ENCODE measurements at places on chromosomes 6 and 20.

- no peak for DNase-seq
These were observed 495 bp upstream of the ARMC2 start for GRCh38 chr6:108847738-108848115.

DNA sequence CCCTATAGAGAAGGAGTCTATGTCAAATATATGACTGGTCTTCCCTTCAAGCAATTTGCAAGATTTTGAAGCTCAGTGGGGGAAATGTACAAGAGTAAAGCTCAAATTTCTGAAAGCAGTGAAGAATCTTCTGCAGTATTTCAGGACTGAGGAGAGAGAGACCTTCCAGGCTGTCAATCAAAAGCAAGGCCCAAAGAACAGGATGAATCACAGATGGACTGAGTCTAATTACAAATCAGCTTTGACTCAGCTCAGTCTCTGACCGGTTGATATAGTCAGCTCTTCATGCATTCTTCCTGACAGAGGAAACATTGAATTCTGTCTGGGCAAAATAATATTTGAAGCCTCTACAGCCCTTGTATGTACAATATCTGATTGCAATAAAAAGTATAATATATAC is 7.7 kb upstream of the HTR1B start:
- no peak for DNase-seq

- DNase-seq, result no peak
These were observed 618.0 kb downstream of the PRKN start for GRCh38 chr6:162109480-162110050.

DNA sequence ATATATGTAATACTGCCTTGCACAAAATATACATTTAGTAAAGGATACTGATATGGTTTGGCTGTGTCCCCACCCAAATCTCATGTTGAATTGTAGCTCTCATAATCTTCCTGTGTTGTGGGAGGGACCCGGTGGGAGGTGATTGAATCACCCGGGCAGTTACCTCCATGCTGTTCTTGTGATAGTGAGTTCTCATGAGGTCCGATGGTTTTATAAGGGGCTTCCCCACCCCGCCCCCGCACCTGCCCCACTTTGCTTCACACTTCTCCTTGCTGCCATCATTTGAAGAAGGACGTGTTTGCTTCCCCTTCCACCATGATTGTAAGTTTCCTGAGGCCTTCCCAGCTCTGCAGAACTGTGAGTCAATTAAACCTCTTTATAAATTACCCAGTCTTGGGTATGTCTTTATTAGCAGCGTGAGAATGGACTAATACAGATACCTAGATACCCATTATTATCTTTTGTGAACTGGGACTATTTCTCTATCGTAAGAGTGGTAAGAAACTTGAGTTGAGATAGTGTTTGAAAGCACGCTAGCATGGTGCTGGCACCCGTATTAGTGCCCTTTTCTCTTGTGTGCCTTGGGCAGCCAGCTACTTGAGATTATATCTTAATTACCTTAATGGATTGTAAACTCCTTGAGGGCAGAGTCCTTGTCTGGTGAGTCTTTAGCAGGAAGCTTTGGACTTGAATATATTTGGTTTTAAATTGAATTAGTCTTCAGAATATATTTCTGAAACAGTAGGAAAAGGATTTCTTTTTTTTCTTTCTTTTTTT is 25.6 kb downstream of the TOP1 start:
- no peak for DNase-seq

DNA sequence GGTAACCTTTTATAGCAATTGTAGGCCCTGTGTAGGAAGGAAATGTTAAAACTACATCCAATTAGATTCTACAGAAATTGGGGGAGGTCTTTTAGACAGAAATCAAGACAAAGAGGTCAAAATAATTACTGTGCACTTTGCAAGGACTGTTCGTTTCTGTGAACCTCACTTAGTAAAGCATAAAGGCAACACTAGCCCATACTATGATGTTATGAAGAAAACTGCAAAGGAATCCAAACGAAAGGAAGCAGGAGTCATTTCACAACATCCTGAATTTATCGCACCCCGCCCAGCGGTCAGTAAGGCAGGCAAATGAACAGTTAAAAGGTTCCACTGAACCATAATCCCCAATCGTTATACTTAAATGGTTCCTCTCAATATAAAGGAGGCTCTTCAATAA is 429.5 kb upstream of the ARID1B start:
- DNase-seq, result no peak

DNA sequence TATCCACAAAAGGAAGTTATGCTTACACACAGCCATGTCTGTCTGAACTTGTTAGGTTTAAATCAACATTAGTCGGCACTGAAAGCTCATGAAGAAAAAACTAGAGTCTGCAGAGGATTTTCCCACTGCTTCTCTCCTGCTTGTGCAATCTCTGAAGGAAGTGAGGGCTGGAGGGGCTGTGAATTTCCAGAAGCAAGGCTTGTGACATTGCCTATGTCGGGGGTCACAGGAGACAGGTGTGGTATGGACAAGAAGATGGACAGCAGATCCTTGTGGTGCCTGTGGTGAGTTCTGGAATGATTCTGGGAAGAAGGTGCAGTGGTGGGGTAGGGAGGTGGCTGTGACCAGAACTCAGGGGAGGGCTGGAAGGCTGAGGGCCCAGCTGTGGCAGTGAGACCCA is 84.3 kb upstream of the TRAF3IP2 start:
- no peak for DNase-seq

DNA sequence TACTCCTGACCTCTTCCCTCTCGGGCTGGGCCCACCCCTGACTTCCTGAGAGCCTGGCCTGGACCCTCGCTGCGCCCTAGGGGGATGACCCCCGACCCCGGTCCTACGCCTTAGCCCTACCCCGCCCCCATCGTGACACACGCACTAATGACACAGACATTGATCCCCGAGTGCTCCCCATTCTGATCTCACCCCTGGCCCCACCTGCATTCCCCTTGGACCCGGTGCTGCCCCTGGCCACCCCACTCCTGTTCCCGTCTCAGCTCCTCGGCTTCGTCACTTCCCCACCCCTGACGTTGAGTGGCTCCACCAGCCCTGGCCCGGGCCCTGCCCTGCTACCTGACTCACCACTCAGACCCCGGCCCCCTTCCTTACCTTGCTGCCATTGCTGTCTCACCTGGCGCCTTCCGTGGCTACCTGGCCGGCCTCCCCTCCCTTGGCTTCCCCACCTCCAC is 12.1 kb downstream of the RBCK1 start:
- no peak for DNase-seq

Data from iPS DF 19.7 (cell line).